ENCODE measurements at places on chromosomes 2 and 18. TPM values are rescaled to one million over a fixed set of nuclear protein-coding genes. Genes with fewer than 3 reads are reported as not detected.

The DSG4 gene
- polyA plus RNA-seq = not detected

The SERPINB2 gene
- polyA plus RNA-seq = not detected

The IL1RN gene
- 4.9 TPM for polyA plus RNA-seq

The SKOR2 gene
- polyA plus RNA-seq = not detected

The RAD51AP2 gene
- polyA plus RNA-seq = not detected

The PREB gene
- polyA plus RNA-seq = 49.1 TPM

The UGT1A8 gene
- polyA plus RNA-seq = 0.56 TPM

Data from urinary bladder (tissue), 4 donors.